ENCODE measurements at places on chromosomes 16 and 17.
A peak's percentile ranks its signal among the peaks of the same experiment; 100 is the strongest.

GRCh38 chr16:84643674-84644073, 4.6 kb upstream of the KLHL36 start:
- no peak for DNase-seq

- DNase-seq: peak; percentile 16
These were observed 64.2 kb downstream of the SPECC1 start for GRCh38 chr17:20073055-20073979.

GRCh38 chr16:70611224-70611598, 35.1 kb upstream of the IL34 start:
- no peak for DNase-seq

DNA sequence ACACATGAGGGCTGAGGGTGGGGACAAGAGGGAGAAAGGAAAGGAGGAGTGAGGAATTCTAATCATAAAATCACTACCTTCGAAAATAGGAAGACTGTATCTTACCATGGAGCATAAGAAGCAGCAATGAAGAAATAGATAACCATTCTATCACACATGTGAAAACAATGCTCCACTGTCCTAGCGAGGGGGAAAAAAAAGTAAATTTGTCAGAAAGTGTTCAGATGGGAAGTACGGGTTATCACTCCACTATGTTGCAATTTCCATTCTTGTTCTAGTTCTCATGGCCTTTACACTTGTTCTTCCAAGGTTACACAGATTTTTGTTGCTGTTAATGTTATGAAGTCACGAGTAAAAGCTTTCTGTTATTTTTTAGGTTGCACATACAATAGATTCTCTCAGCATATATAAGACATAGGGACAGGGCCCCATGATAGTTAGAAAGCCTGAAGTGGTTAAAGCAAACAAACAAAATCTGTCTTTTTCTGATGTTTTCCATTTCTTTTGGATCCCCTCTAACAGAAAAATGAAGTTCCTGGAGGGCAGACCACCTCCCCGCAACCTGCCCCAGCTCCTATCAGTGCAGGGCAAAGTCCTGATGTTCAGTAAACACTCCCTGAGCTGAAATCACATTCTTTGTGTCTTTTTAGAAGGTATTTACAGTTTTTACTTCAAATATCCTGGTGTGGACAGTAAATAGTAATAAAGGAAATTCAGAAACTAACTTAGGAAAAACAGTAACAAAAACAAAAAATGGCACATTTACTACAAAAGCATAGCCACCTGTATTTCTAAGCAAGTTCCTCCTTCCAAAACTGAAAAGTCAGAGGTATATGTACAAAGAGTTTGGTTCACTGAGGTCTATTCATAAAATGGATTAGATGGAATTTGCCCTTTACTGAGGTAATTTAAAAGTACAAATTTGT, 13.7 kb downstream of the MMD start:
- DNase-seq: no peak

DNA sequence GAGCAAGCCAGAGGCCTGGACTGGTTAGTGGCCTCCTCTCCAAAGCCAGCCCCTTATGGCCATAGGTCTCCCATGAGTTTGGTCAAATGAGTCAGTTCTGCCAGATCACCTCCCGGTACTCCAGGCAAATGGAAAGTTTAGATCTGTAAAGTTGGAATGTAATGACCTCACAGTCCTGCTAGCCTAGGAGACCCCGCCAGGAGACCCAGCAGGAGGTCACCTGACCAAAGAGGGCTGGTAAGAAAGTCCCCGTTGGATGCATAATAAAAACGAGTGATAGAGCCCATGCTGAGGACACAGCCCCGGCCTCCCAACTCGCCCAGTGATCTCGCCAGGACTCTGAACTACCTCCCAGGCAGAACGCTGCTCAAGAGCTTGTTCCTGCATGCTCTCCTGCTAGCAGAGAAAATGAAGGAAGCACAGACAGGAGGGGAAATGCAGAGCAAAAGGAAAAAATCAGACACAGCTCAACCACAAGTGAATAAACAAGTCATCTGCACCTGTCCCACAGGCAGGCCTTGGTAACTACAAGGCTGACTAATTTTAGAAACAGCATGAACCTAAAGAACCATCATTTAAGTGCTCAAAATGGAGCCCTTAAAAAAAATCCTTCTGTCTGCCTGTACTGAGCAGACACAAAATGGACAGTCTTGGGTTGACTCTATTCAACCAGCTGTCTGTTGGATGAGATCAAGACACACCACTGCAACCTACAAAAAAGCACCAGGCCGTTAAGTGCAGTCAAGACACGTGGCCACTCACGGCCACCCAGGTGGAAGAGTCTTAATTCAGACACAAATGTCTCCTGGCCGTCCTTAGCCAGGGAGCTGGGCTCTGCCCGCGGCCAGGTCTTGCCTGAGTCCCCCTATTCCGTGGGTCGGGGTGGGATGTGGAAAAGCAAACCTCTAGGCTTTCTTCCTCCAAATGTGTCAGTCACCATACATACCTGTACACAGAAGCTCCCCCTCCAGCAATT, 9.2 kb downstream of the CDIP1 start:
- DNase-seq: no peak

DNA sequence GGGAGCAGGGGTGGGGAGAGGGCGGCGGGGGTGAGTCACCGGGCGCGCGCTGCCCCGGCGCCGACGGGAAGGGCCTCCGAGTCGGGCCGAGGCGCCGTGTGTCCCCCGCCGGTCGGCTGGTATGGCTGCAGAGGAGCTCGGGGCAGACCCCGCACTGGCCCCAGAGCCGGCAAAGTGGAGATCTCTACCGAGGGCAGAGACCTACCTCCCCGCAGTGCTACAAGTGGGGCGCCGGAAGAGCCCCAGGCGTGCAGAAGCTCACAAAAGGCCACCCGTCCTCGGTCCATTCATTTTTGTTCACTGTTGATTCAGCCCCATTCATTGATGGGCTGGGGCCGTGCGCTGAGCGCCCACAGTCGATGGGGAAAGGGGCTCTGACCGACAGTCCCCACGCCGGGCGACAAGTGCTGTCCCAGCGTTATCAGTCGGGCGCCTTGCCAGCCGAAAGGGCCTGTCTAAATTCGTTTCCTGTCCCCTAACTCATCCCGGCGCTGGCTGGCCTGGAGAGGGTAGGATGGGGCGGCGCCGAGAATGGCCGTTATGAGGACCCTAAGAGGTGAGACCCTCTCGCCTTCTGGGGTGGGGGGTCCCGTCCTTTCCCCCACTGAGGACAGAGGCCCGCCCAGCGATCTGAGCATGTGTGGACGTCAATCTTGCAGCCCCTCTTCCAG, 709 bp upstream of the ENO3 start:
- no peak for DNase-seq

DNA sequence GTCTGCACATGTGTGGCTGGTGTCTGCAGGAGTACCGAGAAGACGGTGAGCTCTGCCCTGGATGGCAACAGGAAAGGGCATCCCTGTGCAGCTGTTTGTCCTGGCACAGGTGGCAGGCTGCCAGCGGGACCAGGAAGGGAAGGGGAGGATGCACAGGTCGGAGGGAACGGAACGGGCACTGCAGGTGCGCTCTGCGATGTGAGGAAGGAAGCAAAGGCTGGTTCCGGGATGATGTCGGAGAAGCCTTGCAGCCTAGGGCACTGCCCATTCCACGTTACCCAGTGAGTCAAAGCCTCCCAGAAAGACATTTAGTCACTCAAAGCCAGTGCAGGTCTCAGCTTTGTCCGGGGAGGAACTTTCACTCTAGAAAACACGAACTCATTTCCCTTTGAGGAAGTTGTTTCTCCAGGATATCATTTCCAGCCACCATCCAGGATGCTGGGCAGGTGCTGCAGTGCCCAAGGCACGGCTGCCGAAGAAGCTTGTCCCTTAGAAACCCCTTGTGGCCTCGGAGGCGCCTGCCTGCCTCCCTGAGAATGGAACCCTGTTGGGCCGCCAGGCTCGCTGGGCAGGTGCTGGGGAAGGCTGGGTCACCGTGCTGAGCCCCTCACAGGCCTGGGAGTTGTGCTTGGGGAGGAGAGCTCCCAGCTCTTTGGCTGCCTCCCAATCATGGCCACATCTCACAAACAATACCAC, 4.5 kb upstream of the TMEM235 start:
- DNase-seq: no peak

GRCh38 chr17:4972752-4973151, 5.1 kb upstream of the SPAG7 start:
- no peak for DNase-seq

DNA sequence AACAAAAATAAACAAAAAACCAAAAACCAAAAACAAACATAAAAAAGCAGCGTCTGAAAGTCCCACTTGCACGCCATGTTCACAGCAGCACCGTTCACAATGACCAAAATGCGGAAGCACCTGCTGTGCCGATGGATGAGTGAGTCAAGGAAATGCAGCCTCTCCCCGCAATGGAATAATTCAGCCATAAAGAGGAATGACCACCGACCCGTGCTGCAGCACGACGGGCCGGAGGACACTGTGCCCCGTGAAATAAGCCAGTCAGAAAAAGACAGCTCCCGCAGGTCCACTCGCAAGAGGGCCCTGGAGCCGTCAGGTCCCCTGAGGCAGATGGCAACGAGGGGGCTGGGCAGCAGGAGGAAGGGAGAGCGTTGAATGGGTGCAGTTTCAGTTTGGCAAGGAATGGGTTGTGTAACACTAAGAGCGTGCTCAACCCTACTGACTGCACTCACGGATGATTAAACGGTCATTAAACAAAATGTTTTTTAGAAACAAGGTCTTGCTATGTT, 5.1 kb downstream of the CLCN7 start:
- DNase-seq: no peak

DNA sequence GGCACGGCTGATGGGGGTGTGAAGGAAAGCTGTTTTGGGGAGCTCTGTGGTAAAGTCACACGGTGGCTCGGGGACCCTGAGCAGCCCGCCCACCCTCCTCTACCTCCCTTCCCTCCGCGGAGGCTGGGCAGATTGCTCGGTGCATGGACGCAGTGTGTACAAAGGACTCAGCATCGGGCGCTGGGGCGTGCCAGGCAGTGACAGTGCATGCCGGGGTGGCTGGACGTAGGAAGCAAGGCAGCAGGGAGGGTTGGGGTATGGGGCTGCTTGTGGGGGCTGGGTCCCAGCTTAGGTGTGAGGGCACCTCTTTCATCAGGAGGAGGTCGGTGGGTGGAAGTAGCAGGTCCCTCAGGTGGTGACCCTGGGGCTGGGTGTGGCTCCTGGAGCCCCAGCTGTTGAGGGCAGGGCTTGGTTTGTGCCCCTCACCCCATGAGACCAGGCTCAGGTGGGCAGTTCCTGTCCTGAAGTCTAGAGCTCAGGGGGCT, 159.9 kb upstream of the GSE1 start:
- no peak for DNase-seq

GRCh38 chr17:57940653-57941329, 14.4 kb downstream of the CUEDC1 start:
- DNase-seq: no peak

DNA sequence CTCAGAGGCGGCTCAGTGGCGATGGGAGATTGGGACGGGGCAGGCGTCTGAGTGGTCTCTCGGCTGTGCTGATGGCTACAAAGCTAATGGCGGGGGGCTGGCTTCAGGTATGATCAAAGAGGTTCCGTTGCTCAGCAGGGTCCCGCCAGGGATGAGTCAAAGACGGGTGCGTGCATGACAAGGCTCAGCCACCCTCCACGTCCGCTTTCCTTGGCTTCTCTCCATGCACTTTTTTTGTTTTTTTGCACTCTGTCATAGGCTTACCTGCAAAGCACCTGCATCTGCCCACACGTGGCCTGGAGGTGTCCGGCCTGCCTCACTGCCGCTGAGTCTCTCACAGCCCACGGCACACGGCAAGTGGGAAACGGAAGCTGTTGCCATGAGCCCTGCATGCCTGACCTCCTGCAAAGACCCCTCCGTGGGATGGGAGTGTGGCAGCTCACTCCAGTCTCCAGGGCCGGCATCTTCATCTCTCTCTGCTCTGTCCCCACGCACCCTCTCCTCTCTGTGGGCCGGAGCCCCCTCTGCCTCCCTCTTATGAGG, 85.5 kb upstream of the ZNF469 start:
- no peak for DNase-seq

DNA sequence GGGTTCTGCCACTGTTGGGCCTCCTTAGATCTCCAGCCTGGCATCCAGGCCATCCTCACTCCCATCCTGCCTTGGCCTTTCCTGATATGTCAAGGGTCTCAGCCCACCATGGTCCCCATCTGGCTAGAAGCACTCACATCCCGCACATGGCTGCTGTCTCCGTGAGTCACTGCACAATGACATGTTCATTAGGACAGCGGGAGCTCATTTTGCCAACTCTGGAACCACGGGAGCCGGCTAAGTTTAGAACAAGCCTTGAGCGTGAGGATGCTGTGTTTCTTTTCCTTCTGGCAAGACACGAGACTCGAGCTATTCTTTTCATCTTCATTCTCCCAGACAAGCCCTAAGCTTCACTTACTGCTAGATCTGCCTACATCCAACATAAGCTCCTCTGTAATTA, 65.7 kb upstream of the KSR1 start:
- DNase-seq: no peak

DNA sequence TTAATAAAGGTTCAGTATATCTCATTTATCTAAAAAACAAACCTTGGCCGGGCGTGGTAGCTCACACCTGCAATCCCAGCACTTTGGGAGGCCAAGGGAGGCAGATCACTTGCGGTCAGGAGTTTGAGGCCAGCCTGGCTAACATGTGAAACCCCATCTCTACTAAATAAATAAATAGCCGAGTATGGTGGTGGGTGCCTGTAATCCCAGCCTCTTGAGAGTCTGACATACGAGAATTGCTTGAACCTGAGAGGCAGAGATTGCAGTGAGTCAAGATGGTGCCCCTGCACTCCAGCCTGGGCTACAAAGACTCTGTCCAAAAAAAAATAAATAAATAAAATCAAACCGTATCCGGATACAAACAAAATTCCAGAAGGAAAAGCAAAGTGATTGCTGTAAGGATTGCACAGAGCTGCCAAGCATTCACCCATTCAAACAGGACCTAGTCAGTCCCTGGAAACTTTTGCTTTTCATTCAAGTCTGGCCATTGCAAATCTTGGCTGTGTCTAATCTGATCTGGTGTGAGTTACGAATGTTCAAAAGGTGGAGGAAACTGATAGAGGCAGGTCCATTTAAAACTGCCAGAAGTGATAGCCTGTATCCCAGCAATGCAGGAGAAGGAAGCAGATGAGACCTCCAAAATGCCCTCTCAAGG, 102.5 kb upstream of the CLEC3A start:
- DNase-seq: no peak

DNA sequence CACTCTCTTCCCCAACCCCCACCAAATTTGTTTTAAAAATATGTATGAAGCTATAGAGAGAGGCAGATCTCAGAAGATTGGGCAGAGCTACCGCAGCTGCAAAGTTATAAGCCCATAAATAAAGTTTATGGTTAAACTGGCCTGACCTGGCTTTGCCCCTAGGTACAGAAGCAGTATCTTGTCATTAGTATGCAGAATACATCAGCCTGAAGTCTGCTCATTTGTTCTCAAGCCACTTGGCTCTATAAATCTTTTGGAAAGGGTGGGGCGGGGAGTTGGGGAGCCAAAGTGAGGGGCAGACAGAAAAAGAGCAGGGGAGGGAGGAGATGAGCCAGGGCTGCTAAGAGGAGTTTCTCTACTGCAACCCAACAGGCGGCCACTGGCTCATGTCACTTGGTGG, 113.2 kb downstream of the SOX9 start:
- no peak for DNase-seq

DNA sequence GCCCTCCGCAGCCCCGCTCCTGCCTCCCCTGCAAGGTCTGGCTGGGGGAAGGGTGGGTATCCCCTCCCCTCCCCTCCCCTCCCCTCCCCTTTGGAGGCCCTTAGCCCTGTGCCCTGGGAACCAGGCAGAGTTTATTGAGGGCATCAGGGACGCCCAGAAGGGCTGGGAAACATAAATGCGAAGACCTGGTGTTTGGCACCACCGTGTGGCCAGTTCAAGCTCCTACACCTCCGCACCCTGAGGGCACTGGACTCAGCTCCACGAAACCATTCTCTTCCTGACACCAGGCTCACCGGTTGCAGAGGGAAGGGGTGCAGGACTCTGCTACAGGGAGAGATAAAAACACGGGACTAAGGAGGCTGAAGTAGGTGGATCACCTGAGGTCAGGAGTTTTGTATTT, 1.0 kb upstream of the AIPL1 start:
- DNase-seq: peak; percentile 22
